ENCODE measurements at places on chromosomes 1 and 21.

DNA sequence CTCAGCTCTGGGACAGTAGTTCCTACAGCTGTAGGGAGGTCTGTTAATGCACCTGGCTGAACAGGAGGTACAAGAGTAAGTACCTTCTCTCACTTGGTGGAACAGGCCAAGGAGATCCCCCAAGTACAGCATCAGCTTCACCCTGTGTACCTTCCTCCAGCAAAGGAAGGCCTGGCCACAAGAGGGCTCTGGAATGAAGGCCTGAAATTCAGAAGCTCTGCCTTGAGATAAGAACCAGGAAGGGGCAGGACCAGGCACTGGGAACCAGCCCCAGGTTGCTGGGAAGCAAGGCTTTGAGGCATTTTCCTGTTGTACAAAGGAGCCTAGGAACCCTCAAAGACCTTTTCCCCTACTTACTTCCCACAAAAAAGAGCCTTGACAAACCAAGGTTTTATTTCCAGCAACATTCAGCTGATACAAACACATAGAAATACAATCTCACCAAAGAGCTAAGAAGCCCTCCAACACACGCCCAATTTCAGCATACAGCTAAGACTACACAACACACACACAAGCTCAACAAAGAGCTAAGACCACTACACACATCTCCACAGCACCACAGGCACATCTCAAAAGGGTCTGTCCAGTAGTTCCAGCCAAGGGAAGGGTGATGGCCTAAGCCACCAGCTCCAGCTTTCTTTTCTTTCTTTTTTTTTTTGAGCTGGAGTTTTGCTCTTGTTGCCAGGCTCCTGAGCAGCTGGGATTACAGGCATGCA, 23.5 kb downstream of the F11R start:
- DNase-seq, result peak; percentile 74

- DNase-seq, result no peak
Observed at GRCh38 chr1:30672661-30673060, 50.7 kb downstream of the MATN1 start.

DNA sequence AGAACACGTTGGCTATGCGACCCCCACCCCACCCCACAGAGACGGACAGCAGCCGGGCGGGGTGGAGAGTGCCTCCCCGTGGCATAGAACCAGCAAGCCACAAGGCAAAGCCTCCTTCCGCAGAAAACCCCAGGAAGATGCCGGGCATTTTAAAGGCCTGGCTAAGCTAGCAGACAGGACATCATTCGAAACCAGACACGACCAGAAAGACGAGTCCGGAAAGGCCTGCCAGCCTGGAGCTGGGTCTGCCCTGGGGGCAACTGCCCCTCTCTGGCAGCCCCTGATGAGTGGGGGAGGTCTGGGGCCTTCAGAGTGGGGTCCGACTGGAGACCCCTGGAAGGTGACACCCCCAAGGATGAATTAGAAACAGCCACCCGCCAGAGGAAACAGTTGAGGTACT, 8.5 kb downstream of the FTCD start:
- DNase-seq, result no peak

DNA sequence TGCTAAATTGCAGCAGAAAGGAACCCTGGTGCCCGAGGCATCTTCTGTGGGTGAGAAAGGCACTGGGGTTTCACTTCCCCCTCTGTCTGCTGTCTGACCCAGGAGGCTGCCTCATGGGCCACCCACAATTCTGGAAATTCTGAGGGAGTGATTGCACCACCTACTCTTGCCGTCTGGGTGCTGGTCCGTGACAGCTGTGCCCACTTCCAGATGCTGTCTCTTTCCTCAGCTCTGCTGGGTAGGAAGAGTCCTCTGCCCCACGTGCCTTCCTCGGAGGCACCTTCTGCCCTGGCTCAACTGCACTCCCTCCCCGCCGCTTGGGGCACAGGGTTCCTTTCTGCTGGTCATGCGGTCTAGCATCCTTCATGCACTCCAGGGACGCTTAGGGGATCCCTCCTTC, 96.3 kb downstream of the ARHGEF10L start:
- no peak for DNase-seq

- no peak for DNase-seq
Observed at GRCh38 chr1:47844558-47844955, 152.6 kb downstream of the TRABD2B start.

GRCh38 chr1:98342566-98342965, 319.0 kb upstream of the SNX7 start:
- DNase-seq, result no peak

- DNase-seq, result no peak
Observed at GRCh38 chr1:108858230-108858950, 1.5 kb upstream of the AKNAD1 start.

DNA sequence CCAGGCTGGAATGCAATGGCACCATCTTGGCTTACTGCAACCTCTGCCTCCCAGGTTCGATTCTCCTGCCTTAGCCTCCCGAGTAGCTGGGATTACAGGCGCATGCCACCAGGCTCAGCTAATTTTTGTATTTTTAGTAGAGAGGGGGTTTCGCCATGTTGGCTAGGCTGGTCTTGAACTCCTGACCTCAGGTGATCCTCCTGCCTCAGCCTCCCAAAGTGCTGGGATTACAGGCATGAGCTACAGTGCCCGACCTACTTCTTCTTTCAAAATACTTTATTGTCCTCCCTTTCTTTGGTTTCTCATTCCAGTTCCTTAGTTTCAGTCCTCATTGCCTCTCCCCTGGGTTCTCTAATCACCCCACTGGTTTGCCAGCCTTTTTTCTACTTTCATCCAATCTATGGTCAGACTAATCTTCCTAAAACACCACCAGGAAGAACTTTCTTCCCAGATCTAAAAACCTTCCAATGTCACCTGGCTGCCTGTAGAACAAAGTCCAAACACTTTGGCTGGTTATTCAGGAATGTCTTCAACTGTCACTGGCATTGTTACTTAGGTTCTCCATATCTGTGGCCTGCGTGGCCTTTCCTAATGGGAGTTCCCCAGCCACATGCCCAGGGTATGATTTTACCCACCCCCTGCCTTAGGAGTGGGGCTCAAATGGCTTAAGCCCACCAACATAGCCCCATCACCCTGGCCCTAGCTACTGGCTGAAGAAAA, 29.0 kb upstream of the SLC30A1 start:
- DNase-seq, result no peak

GRCh38 chr1:220893701-220894024, 14.4 kb downstream of the HLX start:
- DNase-seq, result no peak

- no peak for DNase-seq
Observed at GRCh38 chr1:10374442-10374860, 24.4 kb upstream of the PGD start.

DNA sequence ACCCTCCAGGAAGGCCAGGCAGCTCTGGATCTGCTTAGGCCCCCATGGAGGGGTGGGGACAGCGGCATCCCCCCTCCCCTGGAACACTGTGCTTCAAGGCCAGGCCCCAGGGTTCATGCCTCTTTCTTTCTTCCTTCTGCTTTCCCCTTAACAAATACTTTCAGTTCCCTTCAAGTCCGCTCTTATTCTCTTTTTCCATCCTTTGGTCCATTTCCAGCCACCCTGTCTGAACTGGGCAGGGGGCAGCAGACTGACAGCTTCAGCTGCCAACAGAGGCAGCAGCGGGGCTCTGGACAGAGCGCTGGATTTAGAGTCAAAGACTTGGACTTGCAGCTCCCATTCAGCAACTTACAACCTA, 1.1 kb upstream of the CD244 start:
- DNase-seq, result no peak

- no peak for DNase-seq
Observed at GRCh38 chr1:224432672-224433040, 1.9 kb downstream of the WDR26 start.

GRCh38 chr1:157963713-157964112, 29.7 kb upstream of the KIRREL1 start:
- DNase-seq, result peak; percentile 80

- DNase-seq, result peak; percentile 51
Observed at GRCh38 chr1:44947063-44947773, 39.2 kb downstream of the EIF2B3 start.

DNA sequence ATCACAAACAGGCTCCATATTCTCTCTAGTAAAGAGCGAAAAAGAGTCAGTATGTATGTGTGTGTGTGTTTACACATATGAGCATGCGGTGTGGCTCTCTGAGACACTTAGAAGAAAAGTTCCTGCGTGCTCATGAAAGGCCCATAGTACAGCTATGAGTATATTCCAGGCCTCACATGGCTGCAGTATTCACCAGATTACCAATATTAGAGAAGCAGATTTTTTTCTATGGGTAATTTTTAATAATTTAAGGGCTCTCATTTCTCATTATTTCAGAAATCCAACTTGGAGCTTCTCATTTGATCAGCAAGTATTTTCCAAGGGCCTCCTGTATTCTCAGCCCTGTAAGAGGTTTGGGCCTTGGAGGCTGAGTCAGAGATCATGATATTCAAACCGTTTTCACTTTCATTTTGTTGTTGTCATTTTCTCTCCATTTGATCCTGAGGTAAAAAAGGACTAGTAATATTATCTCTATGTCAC, 232.9 kb upstream of the SGIP1 start:
- DNase-seq, result peak; percentile 41

DNA sequence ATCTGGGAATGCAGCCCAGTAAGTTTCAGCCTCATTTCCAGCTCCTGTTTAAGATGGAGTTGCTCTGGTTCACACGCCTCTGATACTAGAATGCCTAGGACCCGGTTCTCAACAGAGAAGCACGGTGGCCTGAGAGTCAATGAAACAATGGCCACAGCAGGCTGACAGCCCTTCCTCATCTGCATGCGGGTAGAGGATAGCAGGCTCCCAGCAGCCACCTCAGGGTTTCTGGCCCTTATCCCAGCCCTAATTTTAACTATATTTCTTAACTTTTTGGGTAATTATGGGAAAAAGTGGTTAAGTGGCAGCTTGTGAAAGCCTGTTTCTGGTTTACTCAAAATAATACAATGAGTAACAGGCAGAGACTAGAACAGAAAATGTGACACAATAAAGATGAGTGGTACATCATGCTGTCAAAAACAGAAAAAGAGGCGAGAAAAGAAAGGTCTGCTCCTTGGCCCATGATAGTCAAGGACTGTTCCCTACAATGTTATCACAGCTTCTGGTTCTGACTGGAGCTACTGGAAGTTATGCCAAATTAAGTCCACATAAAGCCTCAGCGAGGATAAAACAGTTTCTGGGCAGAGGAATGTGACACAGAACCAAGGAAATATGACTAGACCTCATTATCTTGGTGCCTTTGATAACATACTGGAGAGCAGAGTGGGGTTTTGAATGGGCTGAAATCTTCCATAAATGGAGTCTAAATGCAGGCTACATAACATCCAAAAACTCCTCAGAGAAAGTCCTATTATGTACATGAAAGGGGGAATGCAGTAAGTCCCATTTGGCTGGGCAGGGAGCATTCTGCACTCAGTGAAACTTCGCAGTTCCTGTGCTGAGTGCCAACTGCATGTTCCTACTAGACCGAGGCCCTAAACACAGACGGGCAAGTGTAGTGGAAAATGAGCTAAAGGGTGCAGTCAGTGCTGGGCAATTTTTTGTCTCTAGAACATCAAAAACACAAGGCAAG, 92.1 kb downstream of the NIBAN1 start:
- no peak for DNase-seq

GRCh38 chr1:44408632-44409602, 3.9 kb downstream of the RNF220 start:
- no peak for DNase-seq

- DNase-seq, result no peak
Observed at GRCh38 chr1:21292503-21292983, 2.3 kb upstream of the ECE1 start.

DNA sequence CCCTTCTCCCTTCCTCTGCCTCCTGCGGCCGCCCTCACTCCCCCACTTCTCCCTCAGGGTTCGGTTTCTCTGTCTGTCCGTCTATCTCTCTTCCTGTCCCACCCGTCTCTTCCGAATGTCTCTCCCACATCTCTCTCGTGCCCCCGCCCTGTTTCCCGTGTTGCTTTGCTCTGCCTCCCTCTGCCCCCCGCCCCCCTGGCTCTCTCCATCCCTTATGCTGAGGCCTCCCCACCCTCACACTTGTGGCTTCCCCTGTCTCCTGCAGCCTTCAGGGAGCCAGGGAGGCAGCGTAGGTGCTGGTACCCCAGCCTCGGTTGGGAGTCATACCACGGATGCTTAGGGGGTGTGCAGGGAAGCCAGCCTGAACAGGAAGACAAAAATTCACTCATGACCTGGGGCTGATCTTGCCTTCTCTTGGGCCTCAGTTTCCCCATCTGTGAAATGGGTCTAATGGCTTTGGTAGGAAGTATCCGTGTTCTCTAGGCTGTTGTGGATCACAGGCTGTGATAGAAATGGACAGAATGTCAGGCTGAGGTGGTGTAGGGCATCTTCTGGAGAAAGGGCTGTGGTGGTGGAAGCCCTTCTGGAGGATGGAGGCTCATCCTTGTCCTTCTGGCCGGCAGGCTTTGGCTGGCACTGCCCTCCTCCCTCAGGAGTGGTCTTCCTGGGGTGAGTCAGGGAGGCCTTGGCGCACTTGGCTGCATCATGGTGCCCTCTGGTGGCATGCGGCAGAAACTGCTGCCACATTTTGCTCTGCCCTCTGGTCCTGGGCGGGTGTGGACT, 55.5 kb downstream of the FOXO6 start:
- DNase-seq, result peak; percentile 84

DNA sequence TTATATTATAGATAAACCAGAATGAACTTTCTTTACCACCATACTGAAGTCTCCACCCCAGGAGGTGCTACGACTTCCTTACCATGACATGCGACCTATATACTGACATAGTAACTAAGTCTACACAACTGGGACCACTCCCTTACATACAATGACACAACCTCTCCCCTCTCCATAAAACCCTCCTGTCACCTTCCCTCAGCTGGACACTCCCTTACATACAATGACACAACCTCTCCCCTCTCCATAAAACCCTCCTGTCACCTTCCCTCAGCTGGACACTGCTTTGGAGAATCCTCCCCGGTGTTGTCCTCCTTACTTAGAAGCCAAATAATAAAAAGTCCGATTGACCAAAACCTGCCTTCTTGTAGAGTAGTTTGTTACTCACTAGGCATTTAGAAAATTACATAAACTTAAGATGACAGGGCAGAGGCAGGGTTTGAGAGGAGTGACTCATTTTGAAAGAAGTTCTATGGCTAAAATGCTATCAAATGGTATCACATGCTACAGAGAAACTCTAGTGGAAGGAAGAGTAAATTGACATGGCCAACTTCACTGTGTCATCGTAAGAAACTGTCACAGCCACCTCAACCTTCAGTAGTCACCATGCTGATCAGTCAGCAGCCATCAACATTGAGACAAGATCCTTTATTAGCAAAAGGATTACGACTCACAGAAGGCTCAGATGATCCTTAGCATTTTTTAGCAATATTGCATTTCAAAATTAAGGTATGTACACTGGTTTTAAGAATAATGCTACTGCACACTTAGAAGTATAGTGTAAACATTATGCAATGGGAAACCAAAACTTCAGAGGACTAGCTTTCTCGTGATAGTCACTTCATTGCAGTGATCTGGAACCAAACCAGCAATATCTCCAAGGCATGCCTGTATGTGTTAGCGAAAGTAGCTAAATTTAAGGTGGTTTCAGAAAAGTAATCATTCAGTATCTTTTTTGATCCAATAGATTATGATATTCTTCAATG, 56.4 kb downstream of the AHCTF1 start:
- DNase-seq, result peak; percentile 41

GRCh38 chr1:162397039-162397448, 14.9 kb downstream of the SH2D1B start:
- DNase-seq, result no peak

Measured in AG08396 (cell line).